ENCODE measurements at places on chromosomes 4 and X. TPM values are rescaled to one million over a fixed set of nuclear protein-coding genes. Genes with fewer than 3 reads are reported as not detected.

The ERVMER34-1 gene
- 1.8 TPM for total RNA-seq

The MGAT4D gene
- not detected for total RNA-seq

The CASK gene
- 24.4 TPM for total RNA-seq

The PABPC5 gene
- 0.76 TPM for total RNA-seq

The TCP11X2 gene
- not detected for total RNA-seq

The PDZD4 gene
- under 0.01 TPM for total RNA-seq

The ENPEP gene
- total RNA-seq: 3.9 TPM

The ARHGAP6 gene
- total RNA-seq: 7.5 TPM

The GLUD2 gene
- total RNA-seq: 0.51 TPM

The GRK4 gene
- 3.0 TPM for total RNA-seq

The FGB gene
- total RNA-seq: 35.5 TPM

The UGT2B17 gene
- 0.25 TPM for total RNA-seq

The IL15 gene
- 7.3 TPM for total RNA-seq

The BMPR1B gene
- 8.1 TPM for total RNA-seq

The HDAC6 gene
- total RNA-seq: 61.4 TPM

The SRPX2 gene
- total RNA-seq: 1.8 TPM

The PFKFB1 gene
- not detected for total RNA-seq

The YIPF7 gene
- not detected for total RNA-seq

The TEC gene
- total RNA-seq: 0.33 TPM

The ZNF81 gene
- total RNA-seq: 1.3 TPM
